HepG2 (cell line): ENCODE measurements at places on chromosomes 16 and 17. TPM values are rescaled to one million over a fixed set of nuclear protein-coding genes. Genes with fewer than 3 reads are reported as not detected.
A peak's percentile ranks its signal among the peaks of the same experiment; 100 is the strongest.

GRCh38 chr16:51113236-51114125 is 37.6 kb downstream of the SALL1 start:
- H3K27me3 ChIP-seq = no peaks in the 10 kb centered on the region
- H3K27ac ChIP-seq = no peak overlapping the region
- no peaks in the 10 kb centered on the region for H3K36me3 ChIP-seq
- H3K4me1 ChIP-seq = peaks cover 74% of the 10 kb centered on the region
- no peak overlapping the region for H3K4me3 ChIP-seq
- no peak for DNase-seq

Gene ARHGDIG
- 0.24 TPM in 1 of 2 replicates, not detected in the other for total RNA-seq

DNA sequence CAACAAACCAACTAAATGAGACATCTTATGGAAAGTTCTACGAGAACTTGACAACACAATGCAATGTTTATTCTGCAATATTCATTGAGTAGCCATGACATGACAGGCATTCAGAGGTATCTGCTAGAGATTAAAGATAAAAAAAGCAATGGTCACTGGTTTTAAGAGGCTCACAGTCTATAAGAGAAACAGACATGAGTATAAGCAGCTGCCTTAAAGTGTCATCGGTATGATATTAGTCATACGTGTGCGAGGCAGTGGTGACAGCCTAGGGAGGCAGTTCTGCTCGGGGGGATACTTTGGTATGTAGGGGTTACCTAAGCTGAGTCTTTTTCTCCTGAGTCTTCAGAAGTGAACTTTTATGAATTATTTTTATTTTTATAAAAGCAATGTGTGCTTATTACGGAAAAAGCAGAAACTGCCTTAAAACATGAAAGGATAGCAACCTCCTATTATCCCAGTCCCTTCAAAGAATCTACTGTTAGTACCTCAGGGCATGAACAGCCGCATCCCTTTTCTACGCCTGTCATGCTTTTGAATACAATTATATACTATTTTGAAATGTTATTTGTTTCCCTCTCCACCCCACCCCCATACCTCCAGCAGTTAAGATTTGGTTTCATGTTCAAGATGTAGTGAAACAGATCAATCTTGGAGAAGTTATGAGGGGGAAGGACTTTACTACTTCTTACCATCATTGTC is 7.7 kb downstream of the ST6GALNAC1 start:
- H3K36me3 ChIP-seq = no peaks in the 10 kb centered on the region
- no peaks in the 10 kb centered on the region for H3K27me3 ChIP-seq
- DNase-seq = no peak
- no peak overlapping the region for H3K4me3 ChIP-seq
- H3K27ac ChIP-seq = no peak overlapping the region

Gene ANKRD11
- 21.4 and 24.4 TPM in 2 replicates for total RNA-seq

DNA sequence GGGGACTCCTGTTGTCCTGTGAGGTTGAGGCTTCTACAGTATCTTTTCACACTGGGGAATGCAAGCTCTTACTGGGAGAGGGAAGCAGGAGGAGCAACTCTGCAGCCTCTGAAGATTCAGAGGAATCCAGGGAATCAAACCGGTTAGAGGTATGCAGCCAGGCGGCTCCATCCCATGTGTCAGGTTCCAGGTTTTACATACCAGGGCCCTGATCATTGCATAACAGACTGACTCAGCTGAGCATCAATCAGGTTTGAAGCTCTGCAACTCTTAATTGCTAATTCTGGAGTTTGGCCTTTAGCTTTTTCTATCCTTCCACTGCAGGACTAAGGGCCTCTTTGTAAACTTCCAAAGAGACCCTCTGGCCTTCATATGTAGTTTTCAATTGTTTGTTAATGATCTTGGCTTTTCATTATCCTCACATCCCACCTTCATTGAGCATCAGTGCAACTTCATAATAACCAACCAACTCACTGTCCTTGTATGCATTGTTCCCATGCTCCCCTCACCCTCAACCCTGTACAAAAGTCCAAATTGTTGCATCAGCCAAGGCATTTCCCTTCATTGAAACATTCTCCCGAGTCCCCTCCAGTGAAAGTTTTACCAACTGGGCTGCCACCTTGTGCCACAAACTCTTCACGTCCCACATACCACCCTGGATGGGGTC is 59.7 kb upstream of the DHX40 start:
- H3K27me3 ChIP-seq = no peaks in the 10 kb centered on the region
- H3K4me3 ChIP-seq = no peak overlapping the region
- H3K36me3 ChIP-seq = no peaks in the 10 kb centered on the region
- peak overlapping the region; percentile 32 for H3K27ac ChIP-seq
- peak; percentile 65 for DNase-seq

- H3K4me1 ChIP-seq = no peaks in the 10 kb centered on the region
- H3K36me3 ChIP-seq = no peaks in the 10 kb centered on the region
- H3K27me3 ChIP-seq = no peaks in the 10 kb centered on the region
- no peak overlapping the region for H3K4me3 ChIP-seq
- H3K27ac ChIP-seq = no peak overlapping the region
- DNase-seq = no peak
Measured at GRCh38 chr17:33459078-33459940, 166.2 kb upstream of the ASIC2 start.

- no peak for DNase-seq
- H3K27ac ChIP-seq = no peak overlapping the region
- peaks cover 41% of the 10 kb centered on the region for H3K4me1 ChIP-seq
- H3K36me3 ChIP-seq = no peaks in the 10 kb centered on the region
Measured at GRCh38 chr16:11587643-11588247, 1.0 kb upstream of the LITAF start.

Gene CPNE7
- not detected in 2 replicates for total RNA-seq

Gene GP1BA
- total RNA-seq = not detected in 2 replicates

GRCh38 chr16:59126486-59126885 is 392.4 kb upstream of the GOT2 start:
- H3K36me3 ChIP-seq = no peaks in the 10 kb centered on the region
- H3K27ac ChIP-seq = no peak overlapping the region
- DNase-seq = no peak
- H3K27me3 ChIP-seq = no peaks in the 10 kb centered on the region

DNA sequence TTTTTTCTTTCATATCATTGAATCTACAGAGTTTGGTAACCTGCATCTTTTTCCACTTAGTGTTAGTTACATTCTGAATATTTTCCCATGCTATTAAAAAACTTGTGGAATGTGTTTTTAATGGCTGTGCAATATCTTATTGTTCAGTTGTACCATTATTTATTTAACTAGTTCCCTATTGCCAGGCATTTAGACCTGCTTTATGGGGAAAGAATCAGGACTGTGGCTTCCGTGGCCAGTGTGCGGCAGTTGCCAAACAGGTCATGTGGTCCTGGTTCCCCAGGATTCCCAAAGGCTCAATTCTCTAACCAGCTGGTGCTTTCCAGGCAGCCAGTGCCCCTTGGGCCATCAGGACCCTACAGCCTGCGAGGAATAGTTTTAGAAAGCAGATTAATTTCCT is 30.8 kb downstream of the NDEL1 start:
- no peaks in the 10 kb centered on the region for H3K27me3 ChIP-seq
- H3K4me1 ChIP-seq = peaks cover 40% of the 10 kb centered on the region
- no peak for DNase-seq
- peaks cover 86% of the 10 kb centered on the region for H3K36me3 ChIP-seq
